ENCODE measurements at places on chromosomes 5 and 9. TPM values are rescaled to one million over a fixed set of nuclear protein-coding genes. Genes with fewer than 3 reads are reported as not detected.

DNA sequence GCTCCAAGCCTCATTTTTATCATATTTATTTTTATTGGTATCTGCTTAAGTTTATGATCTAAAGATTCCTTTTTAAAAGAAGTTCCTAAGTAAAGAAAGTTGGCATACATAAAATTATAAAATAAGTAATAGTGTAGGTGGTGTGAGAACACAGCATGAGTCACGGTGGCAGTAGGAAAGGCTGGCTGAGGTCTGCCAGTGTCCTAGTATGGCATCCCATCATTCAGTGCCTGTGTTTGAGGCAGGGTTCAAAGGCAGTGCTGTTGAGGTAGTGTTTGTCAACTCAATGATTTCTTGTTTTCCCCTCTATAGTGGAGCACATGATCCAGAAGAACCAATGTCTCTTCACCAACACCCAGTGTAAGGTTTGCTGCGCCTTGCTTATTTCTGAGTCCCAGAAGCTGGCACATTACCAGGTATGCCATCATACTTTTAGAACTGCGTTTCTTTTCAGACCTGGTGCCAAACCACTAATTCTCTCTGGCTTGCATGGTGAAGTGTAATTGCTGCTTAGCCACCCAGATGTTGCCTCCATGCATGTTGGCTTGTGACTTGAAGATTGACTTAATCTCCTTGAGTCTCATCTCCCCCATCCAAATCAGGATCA is 18.4 kb downstream of the ZNF346 start:
- no peak for DNase-seq

- DNase-seq: no peak
Observed at GRCh38 chr9:98132158-98132557, 13.1 kb upstream of the TRIM14 start.

GRCh38 chr9:4861145-4861544 is 68.4 kb downstream of the RCL1 start:
- DNase-seq: no peak

DNA sequence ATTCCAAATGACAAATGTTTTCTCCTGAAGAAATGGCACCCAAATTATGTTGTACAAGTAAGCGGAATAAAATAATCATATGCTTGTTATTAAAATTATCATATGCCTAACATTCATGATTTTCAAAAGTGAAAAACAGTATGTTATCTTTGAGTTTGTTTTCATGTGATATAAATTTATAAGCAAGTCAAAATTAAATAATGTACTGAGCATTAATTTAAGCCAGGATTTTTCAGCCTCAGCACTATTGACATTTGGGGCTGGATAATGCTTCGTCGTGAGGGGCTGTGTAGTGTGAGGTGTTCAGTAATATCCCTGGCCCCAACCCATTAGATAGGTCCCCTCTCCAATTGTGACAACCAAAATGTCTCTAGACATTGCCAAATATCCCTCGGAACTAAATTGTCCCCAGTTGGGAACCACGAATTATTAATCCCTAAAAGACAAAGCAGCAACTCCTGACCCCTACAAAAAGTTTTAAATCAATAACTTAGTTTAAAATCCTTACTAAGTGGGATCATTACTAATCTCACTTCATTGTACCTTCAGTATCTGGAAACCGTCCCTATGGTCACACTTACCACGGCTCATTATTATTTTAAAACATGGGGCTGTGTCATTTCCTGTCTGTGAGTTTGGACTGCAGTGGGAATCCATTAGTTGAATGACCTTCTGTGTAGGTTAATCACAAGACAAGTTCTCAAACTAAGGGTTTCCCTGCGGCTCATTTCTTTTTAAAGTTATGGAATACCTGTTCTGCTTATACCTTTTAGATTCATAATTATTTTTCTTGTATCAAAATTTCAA is 1.3 kb upstream of the NNT start:
- no peak for DNase-seq

- no peak for DNase-seq
Observed at GRCh38 chr5:131754363-131754762, 42.5 kb downstream of the FNIP1 start.

GRCh38 chr9:76873056-76873792 is 32.7 kb downstream of the PRUNE2 start:
- DNase-seq: no peak

GRCh38 chr5:132010645-132010988 is 841 bp downstream of the ACSL6 start:
- peak; percentile 7 for DNase-seq

- no peak for DNase-seq
Observed at GRCh38 chr5:76470976-76471375, 67.9 kb downstream of the IQGAP2 start.

Gene PCDHB10
- 17.7 TPM for total RNA-seq

Gene PPP2R2B
- total RNA-seq: 11.4 TPM

Gene EFNA5
- total RNA-seq: 158 TPM

Gene SPINK7
- total RNA-seq: not detected

Gene GABRA6
- total RNA-seq: not detected

Gene FOXD4L3
- 0.27 TPM for total RNA-seq

Gene KCNV2
- total RNA-seq: not detected

Measured in glutamatergic neuron (in vitro differentiated cells).